ENCODE measurements at places on chromosomes 2 and 18.

DNA sequence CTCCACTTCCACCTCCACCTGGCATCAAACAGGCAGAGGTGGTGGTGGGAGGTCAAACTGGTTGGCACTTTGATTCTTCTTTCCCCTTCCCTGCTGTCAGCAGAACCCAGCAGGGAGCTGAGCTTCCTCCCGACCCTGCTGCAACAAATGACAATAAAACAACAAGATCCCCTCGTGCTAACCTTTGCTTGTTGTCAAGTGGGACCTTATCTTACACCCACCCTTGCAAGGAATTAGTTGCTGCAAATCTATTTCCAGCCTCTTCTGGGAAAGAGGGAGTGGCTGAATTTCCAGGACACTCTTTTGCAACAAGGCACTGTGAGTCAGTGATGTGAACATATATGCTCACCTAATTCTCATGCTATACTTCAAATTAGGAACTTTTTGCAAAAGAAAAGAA is 655.1 kb downstream of the DSC3 start:
- no peak for DNase-seq

- no peak for DNase-seq
These were observed 57.2 kb downstream of the MAP4K3 start for GRCh38 chr2:39379643-39380524.

DNA sequence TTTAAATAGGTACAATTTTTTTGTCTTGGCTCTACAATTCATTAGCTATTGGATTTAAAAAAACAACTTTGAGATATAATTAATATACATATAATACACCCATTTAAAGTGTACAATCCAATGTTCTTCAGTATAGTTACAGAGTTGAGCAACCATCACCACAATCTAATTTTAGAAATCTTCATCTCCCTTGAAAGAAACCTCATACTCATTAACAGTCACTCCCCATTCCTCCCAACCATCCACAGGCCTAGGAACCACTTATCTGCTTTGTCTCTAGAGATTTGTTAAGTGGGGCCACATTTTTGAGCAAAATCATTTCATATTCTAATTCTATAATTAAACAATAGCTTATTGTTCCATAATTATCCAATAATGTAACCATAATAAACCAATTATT is 32.6 kb downstream of the MRPL33 start:
- DNase-seq = no peak

DNA sequence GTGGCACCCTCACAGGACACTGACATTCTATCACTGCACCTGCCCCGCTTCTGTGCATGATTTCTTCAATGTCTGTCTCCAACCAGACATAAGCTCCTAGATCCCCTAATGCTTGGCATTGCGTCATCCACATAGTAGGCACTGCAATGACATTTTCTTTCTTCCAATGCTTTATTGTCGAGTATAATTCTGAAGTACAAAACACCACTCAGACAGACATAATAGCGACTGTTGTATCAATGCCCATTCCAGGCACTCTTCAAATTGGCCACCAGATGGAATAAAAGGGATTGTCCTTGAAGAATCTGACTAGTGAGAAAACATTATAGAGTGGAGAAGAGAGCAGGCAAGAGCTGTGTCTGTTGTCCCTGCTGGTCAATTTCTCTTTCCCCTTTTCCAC is 89.0 kb downstream of the LPIN1 start:
- DNase-seq = no peak

- DNase-seq = no peak
These were observed 194.4 kb downstream of the TMX3 start for GRCh38 chr18:68520406-68521075.

DNA sequence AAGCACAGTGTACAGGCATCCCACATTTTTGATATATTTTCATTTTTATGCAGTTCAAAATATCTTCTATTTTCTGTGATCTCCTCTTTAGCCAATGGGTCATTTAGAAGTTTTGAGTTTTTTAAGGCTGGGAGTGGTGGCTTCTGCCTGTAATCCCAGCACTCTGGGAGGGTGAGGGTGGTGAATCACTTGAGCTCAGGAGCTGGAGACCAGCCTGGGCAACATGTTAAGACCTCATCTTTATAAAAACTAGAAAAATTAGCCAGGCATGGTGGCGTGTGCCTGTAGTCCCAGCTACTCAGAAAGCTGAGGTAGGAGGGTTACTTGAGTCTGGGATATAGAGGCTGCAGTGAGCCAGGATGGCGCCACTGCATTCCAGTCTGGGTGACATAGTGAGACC is 17.8 kb downstream of the UBR3 start:
- no peak for DNase-seq

DNA sequence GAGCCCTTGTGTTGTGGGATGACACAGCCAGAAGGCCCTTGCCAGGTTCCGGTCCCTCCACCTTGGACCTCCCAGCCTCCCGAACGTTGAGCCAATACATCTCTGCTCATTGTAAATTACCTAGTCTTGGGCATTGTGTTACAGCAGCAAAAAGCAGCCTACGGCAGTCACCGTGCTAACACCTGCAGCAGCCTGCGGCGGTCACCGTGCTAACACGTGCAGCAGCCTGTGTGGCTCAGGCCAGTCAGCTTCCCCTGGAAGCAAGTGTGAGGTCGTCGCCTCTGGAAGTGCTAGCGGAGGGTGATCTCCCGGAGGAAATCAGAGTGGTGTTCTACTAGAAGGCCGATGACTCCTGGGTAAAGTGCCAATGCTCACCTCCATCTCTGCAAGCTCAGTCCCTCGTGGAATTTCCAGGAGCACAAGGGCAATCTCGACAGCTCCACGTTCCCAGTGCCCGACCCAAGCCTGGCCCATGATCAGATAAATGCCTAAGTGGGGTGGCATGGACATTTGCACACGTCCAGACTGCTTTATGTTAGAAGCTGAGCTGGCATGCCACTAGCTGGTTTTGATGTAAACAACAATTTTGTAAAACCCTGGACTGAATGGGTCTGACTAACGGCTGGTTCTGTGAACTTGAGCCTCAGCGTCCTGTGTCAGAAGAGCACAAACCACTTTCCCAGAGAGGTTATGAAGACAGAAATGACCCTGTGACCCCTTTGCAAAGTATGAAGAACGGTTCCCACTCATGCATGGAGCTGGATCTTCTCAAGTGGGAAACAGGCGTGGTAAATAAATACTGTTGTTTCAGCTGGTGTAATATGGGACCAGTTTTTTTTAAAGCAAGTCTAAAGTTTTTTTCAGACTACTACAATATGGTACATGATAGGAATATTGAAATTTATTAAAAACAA is 11.4 kb upstream of the CNDP1 start:
- DNase-seq = no peak

DNA sequence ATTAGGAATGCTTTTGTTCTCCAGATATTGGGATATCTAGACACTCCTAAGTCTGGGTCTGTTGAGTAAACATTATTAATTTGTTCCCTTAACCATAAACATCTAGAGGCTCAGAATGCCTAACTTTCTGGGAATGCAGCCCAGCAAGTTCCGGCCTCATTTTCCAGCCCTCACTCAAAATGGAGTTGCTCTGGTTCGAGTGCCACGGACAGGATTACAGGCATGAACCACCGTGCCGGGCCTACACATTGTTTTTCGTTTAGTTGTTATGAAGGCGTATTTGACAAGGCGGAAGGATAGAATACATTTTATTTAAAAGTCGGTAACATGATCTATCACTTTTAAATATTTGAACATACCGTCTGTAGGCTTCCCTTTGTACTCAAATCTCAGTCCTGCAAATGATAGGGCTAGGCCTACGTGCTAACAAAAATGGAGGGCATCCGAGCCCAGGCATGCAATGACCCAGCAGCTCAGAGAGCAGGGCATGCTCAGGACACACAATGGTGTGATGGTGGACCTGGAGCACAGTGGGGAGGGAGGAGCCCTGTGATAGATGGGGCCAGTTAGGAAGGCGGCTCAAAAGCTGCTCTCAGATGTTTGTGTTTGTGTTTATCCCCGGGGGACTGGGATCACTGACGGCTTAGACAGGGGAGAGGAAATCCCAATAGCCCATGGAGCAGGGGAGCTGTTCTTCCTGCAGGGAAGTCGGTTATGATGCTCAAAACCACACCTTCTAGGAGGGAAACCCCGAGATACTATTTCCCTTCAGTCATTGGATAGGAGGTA is 2.9 kb upstream of the SCYGR1 start:
- no peak for DNase-seq

DNA sequence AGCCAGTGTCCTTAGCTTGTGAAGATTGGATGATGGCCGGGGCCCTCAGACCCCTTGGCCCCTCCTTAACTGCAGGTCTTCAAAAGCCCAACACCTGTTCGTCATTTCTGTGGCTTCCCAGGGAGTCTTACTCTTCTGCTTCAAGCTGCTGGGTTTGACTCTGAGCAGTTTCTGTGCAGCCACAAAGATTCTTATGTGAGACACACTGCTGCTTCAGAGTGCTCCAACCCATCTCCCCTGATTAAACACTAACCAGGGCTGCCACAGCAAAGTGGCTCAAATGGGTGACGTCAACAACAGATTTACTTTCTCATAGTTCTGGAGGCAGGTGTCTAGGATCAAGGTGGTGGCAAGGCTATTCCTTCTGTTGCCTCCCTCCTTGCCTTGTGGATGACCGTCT is 40.8 kb downstream of the TSN start:
- no peak for DNase-seq

DNA sequence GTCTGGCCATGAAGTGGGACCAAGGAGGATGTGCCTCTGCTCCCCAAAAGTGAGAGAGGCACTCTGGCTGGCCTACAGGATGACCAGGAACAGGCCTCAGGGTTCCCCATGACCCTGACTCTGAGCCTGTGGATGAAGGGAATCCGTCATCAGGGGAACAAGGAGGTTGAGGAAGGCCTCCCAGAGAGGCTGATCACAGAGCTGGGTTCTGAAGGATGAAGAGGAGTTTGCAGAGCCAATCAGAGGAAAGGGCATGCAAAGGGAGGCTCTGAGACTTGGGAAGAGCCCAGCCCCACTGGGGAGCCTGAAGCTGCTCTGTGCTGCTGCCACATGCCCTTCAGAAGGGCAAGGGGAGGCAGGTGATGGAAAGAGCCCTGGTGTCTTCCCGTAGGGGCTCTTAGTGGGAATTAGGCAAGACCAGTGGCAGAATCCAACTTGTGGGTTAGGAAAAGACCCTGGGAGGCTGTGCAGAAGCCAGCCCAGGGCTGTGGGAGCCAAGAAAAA is 141.3 kb upstream of the ID2 start:
- no peak for DNase-seq

DNA sequence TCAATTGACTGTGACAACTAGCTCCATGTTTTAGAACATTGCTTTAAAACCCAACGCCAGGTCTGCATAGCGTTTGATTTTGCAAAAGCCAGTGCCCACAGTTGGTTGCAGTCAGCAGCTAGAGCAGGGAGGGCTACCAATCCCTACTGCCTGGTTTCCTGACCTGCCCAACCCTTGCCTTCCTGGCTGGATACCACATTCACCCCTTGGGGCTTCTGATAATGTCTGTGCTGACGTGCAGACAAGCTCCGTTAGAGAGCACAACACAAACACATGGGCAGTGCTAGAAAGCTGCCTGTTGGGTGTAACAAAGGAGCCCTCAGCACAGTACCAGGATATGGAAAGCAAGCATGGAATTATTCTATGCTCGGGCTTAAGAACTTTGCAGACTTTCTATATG is 71.4 kb upstream of the THSD7B start:
- DNase-seq = no peak
